Left hindlimb (tissue), 1 donor: ENCODE measurements at places on chromosomes 6 and 20.

GRCh38 chr6:20699402-20699801 is 165.1 kb downstream of the CDKAL1 start:
- no peak for DNase-seq

DNA sequence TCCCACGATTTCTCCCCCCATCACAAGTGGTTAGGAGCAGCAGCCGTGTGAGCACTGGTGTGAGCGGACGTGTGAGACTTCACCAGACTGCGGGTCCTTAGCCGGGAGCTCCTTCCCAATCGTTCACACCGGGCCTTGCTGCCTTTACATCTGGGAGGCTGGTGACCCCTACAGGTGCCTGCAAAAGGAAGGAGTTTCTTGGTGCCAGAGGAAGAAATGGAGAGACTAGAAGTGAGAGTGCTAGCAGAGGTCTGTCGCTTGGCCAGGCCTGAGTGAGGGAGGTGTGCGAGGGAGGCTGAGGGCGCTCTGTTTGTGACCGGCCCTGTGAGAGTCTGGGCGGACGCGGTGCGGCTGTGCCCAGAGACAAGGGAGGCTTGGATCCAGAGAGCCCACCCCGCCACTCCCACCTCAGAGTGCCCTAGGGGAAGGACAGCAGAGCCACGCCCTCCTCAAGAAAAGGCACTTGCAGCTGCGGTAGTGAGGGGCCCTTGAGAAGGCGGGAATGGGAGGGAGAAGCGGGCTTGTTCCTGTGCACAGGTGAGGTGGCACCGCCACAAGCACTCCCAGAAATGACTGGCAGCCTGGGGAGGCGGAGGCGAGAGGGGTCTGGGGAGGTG is 10.0 kb upstream of the ARMC2 start:
- DNase-seq: no peak

DNA sequence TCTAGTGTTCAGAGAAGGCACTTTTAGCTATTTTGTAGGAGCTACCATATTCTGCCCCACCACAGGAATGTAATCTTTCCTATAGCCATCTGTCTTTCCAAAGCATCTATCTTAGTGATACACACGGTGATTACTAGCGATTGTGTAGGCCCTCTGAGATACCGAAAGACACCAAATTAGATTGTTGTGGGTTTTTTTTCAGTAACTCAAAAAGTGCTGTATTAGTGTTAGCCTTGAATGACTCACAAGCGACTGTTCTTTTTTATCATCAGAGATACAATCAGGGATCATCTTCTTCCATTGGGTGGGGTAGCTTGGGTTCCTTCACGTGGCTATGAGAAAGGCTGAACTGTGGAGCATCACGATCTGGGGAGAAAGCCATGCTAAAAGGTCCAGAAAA is 160.2 kb downstream of the MTFR2 start:
- no peak for DNase-seq

GRCh38 chr6:110043366-110043994 is 65.4 kb downstream of the GPR6 start:
- no peak for DNase-seq

- peak; percentile 62 for DNase-seq
Measured at GRCh38 chr6:170473301-170473717, 79.8 kb downstream of the PSMB1 start.

GRCh38 chr6:122657601-122658000 is 47.4 kb downstream of the PKIB start:
- no peak for DNase-seq

DNA sequence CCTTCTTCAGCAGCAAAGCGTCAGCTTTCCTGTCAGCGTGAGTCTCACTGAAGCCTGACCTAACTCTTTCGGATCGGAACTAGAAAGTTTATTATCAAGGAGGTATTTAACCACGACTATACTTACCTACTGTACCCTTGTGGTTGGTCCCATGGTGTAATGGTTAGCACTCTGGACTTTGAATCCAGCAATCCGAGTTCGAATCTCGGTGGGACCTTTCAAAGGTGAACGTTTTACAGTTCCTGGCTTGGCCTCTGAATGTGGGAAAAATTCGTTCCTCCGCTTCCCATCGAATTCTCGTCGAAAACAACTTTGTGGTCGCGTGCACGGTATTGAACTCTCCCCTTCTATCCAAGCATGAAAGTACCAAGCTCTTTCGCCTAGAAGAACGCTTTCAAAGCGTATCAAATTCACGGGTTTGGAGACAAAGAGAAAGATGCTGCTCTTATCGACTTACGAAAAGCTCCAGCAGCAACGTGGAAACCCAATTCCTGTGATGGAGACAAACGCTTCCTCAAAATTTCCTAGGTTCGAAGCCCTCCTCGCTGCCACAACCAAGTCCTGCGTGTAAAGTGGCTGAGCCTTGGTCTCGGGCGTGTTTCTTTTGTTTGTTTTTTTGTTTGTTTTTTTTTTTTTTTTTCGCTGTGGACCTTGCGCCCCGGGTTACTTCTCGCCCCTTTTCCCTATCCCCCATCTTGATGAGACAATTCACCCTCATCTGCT is 63.7 kb downstream of the GPX5 start:
- peak; percentile 78 for DNase-seq

DNA sequence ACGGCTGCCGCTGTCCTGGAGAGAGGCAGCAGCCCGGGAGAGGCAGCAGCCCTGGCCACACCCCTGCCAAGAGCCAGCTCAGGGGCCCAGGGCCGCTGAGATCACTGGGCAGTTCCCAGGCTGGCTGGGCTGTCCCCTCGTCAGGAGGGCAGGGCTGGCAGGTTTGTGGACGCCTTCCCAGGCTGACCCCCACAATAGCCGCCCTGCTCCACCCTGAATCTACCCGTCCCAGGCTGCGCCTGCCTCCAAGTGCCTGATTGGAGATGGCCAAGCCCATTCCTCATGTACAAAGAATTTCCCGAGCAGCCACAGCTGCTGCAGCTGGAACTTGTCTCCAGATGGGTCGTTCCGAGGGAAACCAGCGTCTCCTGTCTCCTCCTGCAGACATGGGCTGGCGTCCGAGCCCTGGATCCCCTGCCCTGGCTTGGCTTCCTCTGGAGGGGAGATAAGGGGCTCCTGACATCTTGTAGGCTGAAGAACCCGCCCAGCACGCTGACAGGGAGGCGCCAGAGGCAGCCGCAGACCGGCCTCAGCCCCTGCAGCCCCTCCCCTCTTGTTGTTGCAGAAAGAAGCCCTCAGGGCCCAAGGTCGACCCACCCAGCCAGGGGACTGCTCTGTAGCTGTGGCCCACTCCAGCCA is 9.4 kb upstream of the GATA5 start:
- DNase-seq: peak; percentile 70

- DNase-seq: no peak
Measured at GRCh38 chr20:50625986-50626677, 65.2 kb downstream of the RIPOR3 start.

- DNase-seq: no peak
Measured at GRCh38 chr6:148027201-148027600, 315.4 kb upstream of the SASH1 start.

DNA sequence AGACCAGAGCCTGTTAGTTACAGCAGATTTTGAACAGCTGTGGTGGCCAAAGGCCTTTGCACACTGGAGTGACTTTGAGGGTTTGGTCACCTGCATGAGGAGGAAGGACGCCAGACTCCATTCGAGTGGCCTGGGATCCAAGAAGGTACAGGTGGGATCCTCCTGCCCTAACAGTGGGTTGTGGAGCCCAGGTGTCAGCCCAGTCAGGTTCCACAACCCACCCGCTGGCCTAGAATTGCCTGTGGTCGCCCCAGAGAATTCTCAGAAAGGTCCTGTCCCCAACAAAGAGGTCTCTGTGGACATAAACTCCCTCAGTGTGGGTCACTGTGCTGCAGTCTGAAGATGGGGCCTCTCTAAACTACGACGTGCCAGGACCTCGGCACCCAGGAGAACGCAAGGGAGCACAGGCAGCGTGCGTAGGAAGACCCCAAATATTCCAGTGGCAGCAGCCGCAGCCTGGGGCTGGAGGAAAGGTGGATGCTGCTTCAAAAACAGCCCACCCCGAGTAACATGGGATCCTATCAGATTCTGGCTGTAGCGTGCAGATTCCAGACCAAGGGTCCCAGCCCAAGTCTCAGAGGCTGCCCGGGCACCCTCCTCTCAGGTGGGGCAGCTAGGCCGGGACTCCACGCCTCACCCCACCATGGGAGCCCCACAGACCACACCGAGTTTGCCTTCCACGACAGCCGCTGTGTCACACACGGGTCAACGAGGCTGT is 16.0 kb downstream of the ACSS1 start:
- peak; percentile 9 for DNase-seq

- DNase-seq: no peak
Measured at GRCh38 chr6:18284261-18284660, 19.9 kb upstream of the DEK start.

DNA sequence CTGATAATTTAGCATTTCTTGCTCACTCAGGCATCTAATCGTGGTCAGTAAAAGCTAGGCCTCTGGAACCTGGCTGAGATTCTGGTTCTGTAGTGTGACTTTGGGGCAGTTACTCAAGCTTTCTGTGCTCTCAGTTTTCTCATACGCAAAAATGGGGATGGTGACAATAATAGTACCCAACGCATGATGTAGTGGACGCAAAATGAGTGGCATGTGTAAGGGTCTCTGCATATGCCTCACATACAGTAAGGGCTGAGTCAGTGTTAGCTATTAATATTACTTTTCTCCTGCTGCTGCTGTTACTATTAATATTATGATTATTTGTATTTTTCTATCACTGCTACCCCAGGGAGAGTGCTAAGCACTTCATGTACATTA is 686 bp downstream of the GINS1 start:
- DNase-seq: no peak

GRCh38 chr6:147712841-147713240 is 204.4 kb downstream of the SAMD5 start:
- no peak for DNase-seq

- no peak for DNase-seq
Measured at GRCh38 chr6:3569816-3570215, 113.0 kb upstream of the SLC22A23 start.

- DNase-seq: no peak
Measured at GRCh38 chr6:91341473-91341872, 754.6 kb upstream of the MAP3K7 start.

- DNase-seq: no peak
Measured at GRCh38 chr6:12584631-12585405, 131.7 kb upstream of the PHACTR1 start.

- no peak for DNase-seq
Measured at GRCh38 chr20:24366336-24367004, 103.0 kb upstream of the SYNDIG1 start.

- DNase-seq: no peak
Measured at GRCh38 chr6:144725736-144726522, 440.8 kb downstream of the UTRN start.

- peak; percentile 71 for DNase-seq
Measured at GRCh38 chr6:25223490-25223991, 55.6 kb upstream of the CARMIL1 start.

DNA sequence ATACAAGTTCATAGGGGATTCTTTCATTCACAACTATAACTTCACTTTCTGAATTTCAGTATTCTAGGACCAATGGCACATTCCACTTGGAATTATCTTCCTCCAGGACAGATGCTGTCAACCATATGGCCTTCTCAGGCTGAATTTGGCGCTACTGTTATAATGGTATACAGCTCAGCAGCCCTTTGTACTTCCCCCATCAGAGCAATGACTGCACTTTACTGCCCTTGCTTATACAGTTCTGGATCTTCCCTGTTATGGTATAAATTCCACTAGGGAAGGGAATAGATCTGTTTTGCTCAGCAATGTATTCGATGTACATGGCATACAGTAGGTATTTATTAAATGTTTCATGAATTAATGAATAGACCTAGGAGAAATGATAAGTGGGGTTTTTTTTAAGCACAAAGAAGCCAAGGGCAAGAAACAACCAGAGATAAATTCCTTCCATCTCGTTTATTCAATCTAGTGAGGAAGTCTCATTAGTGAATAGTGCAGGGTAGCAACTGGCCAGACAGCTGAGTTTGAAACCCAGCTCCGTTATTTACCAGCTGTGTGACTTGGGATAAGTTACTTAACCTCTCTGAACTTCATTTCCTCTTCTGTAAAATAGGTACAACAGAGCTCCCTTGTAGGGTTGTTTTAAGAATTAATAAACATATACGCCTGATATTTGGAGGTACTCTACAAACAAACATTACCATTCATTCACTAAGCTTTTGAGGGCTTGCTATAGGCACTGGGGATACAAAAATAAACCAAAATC is 97.1 kb upstream of the PRDM1 start:
- no peak for DNase-seq

DNA sequence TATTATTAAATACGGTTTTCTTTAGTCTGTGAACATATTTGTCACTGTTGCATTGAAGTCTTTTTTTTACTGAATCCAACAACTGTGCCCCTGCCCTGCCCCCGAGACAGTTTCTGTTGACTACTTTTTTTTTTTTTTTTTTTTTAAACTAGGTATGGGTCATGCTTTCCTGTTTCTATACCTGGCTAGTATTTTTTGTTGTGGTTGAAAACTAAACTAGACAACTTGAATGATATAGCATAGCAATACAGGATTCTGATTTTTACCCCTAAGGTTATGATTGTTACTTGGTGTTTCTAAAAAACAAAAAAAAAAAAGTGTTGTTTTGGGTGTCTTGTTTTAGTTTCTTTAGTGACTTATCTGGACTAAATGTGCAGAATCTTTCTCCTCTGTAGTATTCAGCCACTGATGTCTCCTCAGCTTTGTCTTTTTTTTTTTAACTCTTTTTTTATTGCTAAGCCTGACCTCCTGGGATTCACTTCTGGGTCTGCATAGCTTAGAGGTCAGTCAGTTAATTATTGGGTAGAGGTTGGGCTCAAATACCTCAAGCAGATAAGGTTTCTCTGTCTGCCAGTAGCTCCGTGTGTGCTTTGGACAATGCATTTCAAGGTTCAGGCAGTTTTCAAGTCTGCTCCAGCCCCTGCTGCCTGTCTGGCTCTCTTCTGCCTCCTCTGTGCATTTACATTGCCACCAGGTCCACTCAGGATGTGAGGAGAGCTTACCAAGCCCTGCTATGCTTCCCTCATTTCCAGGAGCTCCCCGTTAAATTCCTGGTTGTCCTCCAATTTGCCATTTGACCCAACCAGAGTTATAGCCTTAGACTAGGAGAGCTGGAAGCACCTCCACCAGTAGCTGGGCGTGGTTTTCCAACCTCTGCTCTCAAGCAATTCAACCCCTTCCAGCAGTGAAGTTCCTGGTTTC is 91.4 kb downstream of the SYNDIG1 start:
- no peak for DNase-seq

- no peak for DNase-seq
Measured at GRCh38 chr6:143410859-143411270, 39.6 kb downstream of the ADAT2 start.

GRCh38 chr6:106512968-106513574 is 116.2 kb downstream of the RTN4IP1 start:
- DNase-seq: no peak

DNA sequence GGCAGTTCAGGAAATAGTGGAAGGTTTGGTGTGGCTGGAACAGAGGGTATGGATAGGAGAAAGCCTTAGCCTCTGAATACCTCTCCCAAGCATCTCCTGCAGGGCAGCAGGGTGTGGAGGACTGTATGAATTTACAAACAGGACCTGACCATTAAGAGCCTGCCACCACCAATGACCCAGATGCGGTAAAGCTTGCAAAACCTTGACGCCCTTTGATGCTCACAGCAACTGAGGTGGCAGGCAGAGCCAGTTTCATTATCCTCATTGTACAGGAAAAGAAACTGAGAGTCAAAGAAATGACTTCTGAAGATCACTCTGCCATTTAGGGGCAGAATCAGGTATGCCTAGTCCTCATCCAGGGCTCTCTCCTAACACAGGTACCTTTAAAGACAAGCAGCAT is 2.4 kb downstream of the HM13 start:
- no peak for DNase-seq
